PC-3 (cell line): ENCODE measurements at places on chromosomes 16 and 17.
A peak's percentile ranks its signal among the peaks of the same experiment; 100 is the strongest.

GRCh38 chr17:30720013-30720471 lies 104.5 kb downstream of the CRLF3 start:
- DNase-seq: no peak

- DNase-seq: no peak
Measured at GRCh38 chr17:2716649-2717048, 5.1 kb upstream of the CLUH start.

DNA sequence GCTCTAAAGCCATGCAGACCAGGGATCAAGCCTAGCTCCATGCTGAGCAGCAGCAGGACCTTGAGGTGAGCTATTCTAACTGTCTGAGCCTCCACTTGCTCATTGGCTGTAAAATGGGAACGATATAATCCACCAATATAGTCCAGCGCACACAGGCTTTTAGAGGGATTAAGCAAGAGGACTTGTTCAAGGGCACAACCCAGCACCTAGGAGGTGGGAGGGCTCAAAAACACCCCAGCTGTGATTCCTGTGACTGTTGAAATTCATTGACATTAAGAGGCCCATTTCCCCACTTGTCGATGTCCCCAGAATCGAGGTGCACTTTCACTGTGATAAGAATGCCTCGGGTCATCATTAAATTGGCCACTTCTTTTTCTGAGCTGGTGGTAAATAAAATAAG lies 4.1 kb downstream of the USH1G start:
- no peak for DNase-seq

GRCh38 chr16:61721544-61721943 lies 314.7 kb downstream of the CDH8 start:
- peak; percentile 3 for DNase-seq

- no peak for DNase-seq
Measured at GRCh38 chr16:12672986-12673385, 130.7 kb downstream of the CPPED1 start.

- DNase-seq: peak; percentile 57
Measured at GRCh38 chr17:61294777-61295176, 104.9 kb upstream of the TBX2 start.

GRCh38 chr17:41967141-41967920 lies 736 bp downstream of the CNP start:
- DNase-seq: peak; percentile 26

DNA sequence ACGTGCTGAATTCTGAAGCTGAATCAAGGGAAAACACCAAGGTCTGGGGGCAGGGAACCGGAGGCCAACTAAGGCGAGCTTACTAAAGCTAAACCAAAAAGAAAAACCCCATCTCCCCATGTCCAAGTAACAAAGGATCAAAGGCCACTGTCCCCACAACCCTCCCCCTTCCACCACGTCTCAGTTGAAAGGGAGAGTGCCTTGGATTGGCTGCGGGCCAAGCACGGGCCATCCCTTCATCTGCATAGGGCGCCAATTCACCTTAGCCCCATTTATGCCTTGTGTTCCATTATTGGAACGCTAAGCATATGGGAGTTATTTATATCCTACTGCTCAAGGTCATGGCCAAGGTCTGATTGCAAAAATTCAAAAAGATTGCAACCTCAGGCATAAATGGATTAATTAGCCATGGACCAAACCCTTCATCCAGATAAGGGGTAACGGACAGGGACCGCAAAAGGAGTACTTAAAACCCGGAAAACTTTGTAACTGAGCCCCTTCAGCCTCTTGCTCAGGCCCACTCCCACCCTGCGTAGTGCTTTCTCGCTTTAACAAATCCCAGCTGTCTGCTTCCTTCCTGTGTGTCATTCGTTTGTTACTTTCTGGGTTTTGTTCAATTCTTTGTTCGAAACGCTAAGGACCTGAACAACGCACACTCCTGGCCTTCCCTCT lies 740 bp upstream of the ATP6V0D1 start:
- no peak for DNase-seq

DNA sequence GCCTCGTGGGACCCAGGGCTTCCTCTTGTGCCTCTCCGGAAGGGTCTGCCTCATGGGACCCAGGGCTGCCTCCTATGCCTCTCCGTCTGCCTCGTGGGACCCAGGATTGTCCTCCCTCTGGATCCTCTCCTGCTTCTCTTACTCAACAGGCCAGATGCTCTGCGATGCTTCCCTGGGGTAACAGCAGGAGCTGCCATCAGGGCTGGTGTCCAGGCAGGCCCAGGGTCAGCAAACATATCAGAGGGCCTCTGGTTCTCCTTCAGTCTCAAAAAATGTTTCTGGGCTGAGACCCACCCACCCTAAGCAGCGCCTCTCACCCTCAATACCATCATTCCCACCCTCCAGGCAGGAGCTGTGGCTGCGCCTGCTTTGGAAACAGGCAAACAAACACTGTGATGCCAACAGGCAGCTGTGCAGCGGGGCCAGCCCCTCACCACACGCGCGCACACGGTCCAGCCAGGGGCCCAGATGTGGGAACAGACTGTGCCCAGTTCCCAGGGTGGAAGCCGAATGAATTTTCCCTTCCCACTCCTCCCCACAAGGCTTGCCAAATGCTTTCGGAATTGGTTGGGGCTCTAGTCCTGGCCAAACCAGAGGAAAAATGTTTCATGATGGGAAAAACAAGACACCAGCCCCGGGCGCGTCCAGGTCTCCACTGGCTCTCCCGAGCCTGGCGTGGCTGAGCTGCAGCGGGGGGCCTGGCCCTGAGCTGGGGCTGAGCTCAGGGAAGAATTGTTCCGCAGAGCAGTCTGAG lies 11.3 kb downstream of the TIMM22 start:
- DNase-seq: no peak

DNA sequence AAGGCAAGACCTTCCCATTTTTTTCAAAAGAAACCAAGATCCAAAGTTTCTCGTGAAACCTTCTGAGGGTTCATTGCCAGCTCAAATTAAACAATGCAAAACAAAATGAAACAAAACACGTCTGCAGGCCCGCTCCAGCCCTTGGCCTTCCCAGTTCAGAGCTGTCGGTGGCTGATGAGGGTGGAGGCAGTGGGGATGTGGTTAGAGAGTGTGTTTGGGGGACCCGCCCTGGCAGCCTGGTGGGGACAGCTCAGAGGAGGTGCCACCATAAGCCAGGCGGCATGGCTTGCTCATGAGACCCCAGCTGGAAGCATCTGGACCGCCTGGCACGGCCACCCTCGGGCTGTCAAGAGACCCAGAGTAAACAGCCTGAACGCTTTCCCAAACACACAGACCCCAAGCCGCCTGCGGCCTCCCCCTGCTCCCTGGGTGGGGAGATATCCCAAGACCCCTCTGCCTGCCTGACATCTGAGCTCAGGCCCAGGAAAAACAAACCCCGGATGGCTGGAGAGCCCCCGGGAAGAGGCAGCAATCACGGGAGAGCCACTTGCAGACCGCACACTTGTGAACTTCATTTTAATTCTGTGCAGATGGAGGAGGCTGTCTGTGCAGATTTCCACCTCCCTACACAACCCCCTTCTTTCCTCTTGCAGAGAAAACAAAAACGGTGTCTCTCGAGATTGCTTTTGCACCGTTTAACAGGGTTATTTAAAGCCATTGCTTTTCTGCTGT lies 35.4 kb upstream of the LITAF start:
- DNase-seq: no peak

GRCh38 chr17:28136923-28137322 lies 94.4 kb downstream of the NLK start:
- no peak for DNase-seq

- no peak for DNase-seq
Measured at GRCh38 chr17:29771546-29771945, 148.8 kb upstream of the CORO6 start.

GRCh38 chr17:78717431-78717980 lies 64.6 kb downstream of the CYTH1 start:
- peak; percentile 47 for DNase-seq

GRCh38 chr16:85326794-85327181 lies 214.5 kb upstream of the CIBAR2 start:
- no peak for DNase-seq

GRCh38 chr17:36705874-36706731 lies 104.7 kb downstream of the MRM1 start:
- peak; percentile 44 for DNase-seq

DNA sequence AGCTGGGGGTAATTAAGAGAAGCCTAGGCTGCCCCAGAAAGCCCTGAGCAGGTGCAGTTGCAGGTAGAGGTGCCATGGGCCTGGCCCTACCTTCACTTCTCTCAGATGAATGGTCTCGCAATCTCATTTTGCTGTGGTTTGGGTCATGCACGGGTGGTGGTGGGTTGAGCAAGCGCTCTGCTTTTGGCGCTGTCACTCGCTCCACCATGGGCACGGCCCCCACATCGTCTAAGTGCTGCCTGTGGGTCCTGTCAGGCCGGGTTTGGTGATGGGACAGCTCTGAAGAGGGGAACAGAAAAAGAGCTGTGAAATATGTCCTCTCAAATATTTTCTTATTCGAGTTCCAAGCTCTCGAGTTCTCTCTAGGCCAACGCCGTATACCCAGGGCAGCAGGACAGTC lies 39.9 kb downstream of the STH start:
- DNase-seq: no peak

DNA sequence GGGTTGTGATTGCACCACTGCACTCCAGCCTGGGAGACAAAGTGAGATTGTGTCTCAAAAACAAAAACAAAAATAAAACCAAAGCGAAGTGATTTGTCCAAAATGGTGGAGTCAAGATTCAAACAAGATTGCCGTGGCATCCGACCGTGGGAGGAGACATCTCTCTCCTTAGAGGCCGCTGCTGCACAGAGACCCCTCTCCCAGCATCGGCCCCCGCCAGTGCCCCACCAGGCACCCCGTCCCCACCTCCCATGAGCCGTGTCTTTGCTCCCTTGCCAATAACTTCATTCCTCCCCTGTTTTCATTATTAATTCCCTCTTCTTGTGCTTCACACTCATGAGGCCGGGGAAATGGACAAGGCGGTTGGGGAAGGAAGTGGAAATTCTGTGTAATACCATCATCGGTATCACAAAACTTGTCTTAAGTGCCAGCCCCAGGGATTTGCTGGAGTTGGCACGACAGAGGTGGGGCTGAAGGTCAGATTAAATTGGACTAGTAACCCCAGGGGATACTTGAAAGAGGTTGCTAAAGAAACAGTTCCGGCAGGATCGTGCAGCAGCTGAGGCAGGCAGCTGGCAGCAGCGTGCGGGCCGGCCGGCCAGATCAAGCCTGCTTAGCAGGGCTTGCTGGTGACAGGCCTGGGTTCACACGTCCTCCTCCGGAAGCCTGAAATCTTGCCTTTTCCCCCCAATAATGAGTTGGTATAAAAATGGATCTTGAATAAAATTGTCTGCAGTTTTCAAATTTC lies 66.8 kb downstream of the RTN4RL1 start:
- DNase-seq: no peak

GRCh38 chr17:58303971-58304749 lies 23.4 kb upstream of the MPO start:
- peak; percentile 73 for DNase-seq

GRCh38 chr17:1736348-1737281 lies 6.1 kb upstream of the SERPINF2 start:
- DNase-seq: no peak

- peak; percentile 6 for DNase-seq
Measured at GRCh38 chr17:38660097-38661025, 14.4 kb downstream of the EPOP start.

DNA sequence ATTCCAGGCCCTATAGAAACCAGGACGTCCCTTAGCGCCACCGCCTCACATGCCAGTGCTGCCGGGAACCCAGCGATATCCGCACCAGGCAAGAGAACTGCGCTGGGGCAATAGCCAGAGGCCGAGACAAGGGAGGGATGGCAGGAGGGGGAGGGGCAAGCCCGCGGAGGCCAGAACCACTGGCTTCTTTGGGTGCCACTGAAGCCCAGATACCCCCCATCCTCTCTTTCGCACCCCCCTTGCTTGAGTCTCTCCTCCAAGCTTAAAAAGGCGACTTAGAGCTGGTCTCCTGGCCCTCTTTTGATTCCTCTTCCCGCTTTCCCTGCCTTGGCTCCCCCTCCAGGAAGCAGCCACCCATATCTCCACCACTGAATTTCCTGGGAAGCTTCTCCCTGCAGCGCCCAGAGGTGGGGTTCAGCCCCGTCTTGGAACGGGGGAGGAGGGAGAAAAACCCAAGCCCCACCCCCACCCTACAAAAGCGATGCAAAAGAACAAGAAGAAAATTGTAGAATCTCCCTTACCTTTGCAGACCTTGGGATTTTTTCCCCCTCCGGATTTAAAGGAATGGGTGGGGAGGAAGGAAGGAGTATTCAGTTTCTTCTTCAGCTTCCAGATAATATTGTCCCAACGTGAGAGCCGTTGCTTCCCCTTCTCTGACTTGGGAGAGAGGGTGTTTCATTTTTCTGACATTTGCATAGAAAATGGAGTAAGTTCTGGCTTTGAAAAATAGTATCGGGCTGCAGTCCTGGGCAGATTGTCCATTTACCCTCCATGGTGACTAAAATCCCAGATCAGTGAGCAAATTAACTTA lies 622 bp downstream of the HOXB6 start:
- DNase-seq: peak; percentile 79

DNA sequence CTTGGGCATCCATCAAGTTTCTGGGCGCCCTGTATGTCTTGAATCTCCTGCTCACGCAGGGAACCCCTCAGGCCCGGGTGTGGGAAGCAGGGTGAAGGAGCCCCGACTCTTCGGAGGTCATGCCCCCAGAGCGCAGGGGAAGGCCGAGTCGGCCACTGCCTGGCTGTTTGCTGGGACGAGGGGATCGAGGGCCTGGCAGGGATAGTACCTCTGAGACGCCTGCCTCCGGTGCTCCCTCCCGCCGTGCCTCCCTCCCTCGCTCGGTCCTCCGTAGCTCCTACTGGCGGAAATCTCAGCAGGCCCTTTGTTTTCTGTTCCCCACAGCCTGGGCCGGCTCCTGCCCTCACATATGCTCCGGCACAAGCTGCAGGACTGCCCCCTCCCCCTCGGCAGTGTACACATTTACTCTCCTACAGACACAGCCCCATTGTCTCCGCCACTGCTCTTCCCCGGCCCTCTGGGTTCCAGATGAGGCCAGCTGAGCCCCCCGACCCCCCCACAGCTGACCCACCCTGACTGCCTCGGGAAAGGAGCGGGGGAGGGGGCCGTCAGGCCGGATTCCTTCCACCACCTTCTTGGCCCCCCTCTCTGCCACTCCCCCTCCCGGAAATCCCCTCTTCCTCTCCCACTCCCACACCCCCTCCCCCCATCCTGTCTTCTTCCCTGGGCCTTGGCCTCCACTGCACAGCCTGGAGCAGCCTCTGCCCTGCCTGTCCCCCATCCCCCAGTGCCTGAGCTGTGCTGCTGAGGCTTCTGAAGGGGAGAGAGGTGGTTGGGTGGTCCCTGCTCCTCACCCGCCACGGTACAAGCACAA lies 1.4 kb downstream of the TRAF4 start:
- DNase-seq: peak; percentile 41

- DNase-seq: no peak
Measured at GRCh38 chr17:33125552-33125950, 133.9 kb downstream of the SPACA3 start.

GRCh38 chr17:77240976-77241375 lies 100.2 kb downstream of the SEC14L1 start:
- DNase-seq: no peak
